ENCODE measurements at places on chromosomes 4 and X.

- no peak for DNase-seq
Observed at GRCh38 chr4:56575820-56576429, 70.3 kb downstream of the ARL9 start.

DNA sequence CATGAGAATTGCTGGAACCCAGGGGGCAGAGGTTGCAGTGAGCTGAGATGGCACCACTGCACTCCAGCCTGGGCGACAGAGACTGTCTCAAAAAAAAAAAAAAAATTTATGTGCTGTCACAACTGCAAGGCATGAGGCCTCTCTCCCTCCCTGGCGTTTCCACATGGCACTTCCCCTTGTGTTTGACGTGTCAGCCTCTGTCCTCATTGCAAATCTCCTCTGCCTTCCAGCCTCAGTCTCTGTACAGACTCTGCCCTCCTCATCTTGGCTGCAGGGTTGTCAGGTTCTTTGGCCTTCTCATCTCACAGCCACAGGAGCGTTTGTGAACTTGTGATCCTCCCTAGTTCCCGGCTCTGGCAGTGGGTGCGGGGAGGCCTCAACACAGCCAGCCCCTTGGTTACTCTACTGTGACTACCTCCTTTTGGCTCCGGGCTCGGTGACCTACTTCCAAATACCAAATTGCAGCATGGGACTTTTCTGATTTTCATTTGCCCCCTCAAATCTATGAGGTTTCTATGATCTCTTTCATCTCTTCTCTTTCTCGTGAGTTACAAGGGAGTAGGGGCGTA, 250.0 kb downstream of the CBR4 start:
- DNase-seq: no peak

DNA sequence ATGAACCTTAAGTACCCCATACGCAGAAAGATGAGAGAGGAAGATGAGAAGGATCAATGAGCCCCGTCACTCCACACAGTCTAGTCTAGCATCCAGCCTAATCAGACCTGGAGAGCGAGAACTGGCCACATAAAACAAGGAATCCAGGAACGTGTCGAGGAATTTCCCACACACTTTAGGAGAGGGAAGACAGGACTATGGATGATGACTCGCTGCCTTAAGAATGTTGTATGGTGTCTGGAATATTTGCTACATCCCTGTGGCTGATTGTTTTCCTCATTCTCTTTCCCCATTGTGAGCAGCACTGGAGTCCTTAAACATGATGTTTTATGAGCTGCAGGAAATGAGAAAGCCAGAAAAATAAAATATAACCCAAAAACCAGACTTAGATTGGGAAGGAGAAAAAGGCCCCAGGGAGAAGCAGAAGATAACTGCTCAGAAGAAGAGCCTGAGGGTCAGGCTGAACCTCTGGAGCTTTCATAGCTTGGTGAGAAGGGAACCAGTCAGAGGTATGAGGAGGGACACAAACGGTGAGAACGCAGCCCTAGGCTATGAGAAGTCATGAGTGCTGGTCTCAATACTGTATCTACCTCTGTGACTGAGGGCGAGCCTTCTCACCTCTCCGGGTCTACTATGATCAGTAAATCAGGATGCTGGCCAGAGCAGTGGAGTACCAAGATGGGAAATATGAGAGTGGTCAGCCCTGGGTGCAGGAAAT, 139.5 kb upstream of the NOCT start:
- no peak for DNase-seq

DNA sequence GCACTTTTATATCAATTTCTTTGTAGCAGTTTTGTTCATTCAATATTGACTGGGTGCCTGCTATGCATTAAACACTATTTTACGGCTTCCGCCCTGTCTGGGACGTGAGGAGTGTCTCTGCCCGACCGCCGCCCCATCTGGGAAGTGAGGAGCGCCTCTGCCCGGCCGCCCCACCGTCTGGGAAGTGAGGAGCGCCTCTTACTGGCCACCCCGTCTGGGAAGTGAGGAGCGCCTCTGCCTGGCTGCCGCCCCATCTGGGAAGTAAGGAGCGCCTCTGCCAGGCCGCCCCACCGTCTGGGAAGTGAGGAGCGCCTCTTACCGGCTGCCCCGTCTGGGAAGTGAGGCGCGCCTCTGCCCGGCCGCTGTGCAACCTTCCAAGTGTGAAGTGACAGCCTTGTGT, 68.1 kb downstream of the RPS3A start:
- no peak for DNase-seq

Data from stimulated activated effector memory CD8-positive, alpha-beta T cell treated with anti-CD3 and anti-CD28 coated beads, Interleukin-12 subunit alpha, Interleukin-12 subunit beta, amount 100 ng/mL, for 72 hours (primary cell).